ENCODE measurements at places on chromosomes 5 and 9.

- DNase-seq = no peak
Measured at GRCh38 chr9:90271707-90272106, 370.9 kb downstream of the DIRAS2 start.

- DNase-seq = no peak
Measured at GRCh38 chr5:11030671-11031070, 269.6 kb upstream of the DAP start.

- no peak for DNase-seq
Measured at GRCh38 chr9:126456441-126457174, 130.0 kb downstream of the MVB12B start.

DNA sequence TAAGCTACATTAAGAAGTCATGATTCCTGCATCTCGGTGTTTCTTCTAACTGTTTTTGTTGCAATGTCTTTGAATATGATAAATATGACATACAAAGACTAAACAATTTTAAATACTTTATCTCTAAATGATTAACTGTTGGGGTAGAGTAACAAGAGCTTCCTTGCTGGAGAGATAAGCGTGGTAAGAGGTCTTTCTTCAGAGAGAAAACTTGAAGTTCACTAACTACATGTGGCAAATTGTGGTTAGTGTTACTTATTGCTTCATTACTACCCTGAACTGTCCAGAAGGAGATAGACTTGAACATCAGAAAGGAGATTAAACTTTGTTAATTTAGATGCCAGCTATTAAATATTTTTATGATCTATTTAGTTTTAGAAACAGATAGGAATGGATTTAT lies 7.0 kb upstream of the ARSB start:
- DNase-seq = no peak

DNA sequence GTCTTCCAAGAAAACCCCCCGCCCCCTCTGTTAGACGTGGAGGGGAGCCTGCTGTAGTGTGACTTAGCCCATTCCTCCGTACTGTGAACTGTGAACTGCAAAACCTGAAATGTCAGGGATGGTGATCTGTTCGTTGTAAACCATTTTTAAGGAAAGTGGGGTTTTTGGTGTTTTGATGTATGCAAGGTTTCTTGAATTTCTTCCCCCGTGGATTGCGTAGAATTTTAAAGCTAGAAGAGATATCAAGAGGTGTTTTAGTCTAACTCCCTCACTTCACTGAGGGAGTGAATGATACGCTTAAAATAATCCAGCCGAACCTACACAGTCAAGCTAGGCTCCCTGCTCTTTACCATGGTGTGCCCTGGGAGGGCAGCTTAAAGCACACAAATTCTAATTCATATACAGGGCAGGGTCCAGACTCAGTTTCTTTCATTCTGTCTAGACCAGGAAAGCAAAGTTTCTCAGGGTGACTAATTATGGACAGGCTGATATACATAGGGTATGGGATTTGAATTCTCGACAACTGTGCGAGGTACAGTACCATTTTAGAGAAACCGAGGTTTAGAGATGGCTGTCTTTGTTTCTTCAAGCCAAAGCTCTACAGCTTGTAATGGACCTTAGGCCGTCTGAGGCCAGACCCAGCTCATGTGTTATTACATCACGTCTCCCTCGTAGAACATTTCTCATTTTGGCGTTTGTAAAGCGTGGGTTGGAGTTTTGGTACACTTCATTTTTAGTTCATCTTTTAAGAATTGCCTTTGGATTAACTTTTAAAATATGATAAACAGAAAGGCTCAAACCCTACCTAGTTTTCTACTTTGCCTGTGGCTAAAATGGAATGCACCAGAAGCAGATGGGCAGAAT lies 2.7 kb downstream of the PTGER4 start:
- no peak for DNase-seq

- DNase-seq = no peak
Measured at GRCh38 chr5:32445287-32445758, 783 bp upstream of the ZFR start.

DNA sequence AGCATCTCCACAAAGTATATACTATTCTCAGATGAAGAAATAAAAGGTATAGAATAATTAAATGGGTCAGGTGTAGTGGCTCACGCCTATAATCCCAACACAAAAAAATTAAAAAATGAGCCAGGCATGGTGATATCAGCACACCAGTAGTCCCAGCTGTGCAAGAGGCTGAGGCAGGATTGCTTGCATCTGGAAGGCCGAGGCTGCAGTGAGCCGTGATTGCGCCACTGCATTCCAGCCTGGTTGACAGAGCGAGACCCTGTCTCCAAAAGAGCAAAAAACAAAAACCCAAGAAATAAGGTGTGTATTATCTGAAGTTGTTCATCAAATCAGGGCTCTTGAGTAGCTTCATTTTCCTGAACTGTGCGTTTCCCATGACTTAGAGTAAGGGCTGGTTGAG lies 83.2 kb upstream of the MYO10 start:
- DNase-seq = no peak

DNA sequence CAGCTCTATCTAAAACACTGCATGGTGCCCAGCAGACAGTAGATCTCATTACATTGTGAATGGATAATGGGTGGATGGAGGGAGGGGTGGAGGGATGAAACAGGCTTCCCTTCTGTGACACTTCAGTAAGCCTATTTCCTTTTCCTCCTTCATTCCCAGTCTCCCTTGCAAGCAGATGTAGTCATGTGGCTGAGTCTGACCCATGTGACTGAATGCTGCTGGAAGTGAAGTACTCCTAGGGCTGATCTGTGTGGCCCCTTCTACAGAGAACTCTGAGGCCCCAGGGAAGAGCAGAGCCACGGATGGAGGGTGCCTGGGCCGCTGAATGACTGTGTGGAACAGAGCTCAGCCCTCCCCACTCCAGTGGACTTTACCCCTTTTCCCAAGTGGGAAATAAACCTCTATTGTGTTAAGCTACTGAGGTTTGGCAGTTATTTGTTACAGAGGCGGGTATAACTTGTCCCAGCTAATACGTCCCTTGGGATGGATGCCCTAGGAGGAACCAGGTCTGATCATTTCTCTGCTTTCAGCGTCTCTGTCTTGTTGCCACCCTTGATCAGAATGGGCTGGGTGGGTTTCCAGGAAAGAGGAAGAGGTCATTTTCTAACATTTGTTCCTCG lies 176.1 kb upstream of the MVB12B start:
- no peak for DNase-seq

DNA sequence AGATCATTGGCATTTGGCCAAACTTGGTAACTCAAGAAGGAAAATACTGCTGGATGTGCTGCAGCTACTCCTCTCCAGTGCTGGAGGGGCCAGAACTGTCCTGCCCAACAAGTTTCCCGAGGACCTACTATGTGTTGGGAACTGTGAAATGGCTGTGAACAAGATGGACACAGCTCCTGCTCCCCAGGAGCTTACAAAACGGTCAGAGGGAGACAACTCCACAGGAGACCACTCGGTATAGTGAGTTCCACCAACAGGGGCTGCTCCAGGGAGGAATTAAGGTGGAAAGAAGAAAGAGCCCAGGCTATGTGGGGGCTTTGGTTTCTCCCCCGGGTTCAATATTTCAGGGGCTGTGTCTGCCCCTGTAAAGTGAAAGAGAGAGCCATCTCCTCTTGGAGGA lies 78.8 kb downstream of the GNA14 start:
- DNase-seq = no peak

DNA sequence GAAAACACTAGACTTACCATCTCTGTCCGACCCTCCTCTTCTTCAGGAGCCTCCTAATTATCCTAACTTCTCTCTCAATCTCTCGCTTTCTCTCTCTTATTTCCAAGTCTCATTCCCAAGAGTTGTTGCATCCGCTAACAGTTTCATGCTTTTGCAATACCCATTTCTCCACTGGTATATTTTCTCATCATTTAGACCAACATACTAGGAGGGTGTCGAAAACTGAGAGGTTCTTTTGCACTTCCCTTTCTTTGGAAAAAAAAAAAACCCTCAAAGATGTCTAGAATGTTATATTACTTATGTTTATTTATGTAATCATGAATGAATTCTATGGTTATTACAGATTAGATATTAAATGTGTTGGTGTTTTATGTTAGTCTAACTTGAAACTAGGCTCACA lies 35.9 kb downstream of the SPZ1 start:
- DNase-seq = no peak

- no peak for DNase-seq
Measured at GRCh38 chr9:105901514-105902109, 207.3 kb downstream of the TMEM38B start.

- peak; percentile 28 for DNase-seq
Measured at GRCh38 chr5:146877783-146878475, 628 bp downstream of the PPP2R2B start.

GRCh38 chr9:3398232-3398648 lies 127.6 kb downstream of the RFX3 start:
- no peak for DNase-seq

DNA sequence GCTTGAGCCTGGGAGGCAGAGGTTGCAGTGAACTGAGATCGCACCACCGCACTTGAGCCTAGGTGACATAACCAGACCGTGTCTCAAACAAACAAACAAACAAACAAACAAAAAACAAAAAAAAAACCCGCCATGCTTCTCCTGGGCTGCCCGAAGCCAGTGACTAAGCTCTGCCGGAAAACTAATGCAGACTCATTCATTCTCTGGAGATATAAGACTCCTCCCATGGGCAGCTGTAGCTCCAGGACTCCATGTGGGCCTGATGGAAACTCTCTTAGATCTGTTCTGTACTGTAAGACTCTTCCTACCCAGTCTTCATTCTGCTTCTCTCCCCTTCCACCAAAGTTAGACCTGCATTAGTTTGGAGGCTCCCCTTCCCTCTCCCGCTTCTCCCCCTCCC lies 11.1 kb downstream of the GLDC start:
- no peak for DNase-seq

GRCh38 chr5:65696892-65697291 lies 25.0 kb downstream of the SGTB start:
- DNase-seq = no peak

GRCh38 chr9:132646726-132647125 lies 23.1 kb downstream of the DDX31 start:
- DNase-seq = no peak

GRCh38 chr9:1952001-1952400 lies 63.1 kb upstream of the SMARCA2 start:
- DNase-seq = no peak

DNA sequence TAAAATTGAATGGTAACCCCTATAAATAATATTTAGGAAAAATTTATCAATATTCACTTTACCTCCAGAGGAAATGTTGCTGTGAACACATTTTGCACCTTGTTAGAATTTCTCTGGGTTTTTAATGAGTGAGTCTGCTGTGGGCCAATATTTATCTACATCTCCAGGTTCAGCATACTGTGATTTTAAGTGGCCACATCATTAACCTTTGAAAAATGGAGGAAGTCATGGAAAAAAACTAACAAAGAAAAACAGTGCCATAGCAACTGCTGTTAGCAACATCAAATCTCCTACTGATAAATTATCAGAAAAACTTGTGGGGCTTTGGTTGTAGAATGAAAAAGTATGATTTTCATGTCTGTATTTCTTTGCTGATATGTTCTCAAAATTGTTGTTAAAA lies 55.0 kb downstream of the CD180 start:
- no peak for DNase-seq

DNA sequence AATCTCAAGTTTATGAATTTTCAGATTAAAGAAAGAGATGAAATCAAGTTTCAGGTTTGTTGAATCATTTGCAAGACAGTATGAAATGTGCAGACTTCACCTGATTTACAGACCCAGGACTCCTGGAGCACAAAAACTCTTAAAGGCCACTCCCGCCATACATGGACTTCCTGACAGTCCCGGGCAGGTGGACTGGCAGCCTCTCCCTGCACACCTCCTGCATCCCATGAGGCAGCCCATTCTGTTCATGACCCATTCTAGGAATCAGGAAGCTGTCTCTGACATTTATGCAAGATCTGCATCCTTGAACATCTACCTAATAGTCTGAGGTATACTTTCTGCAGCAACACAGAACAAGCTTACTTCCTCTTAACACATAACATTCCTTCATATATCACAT lies 5.9 kb downstream of the DDX31 start:
- no peak for DNase-seq

- no peak for DNase-seq
Measured at GRCh38 chr5:64807520-64807919, 38.8 kb downstream of the CWC27 start.

DNA sequence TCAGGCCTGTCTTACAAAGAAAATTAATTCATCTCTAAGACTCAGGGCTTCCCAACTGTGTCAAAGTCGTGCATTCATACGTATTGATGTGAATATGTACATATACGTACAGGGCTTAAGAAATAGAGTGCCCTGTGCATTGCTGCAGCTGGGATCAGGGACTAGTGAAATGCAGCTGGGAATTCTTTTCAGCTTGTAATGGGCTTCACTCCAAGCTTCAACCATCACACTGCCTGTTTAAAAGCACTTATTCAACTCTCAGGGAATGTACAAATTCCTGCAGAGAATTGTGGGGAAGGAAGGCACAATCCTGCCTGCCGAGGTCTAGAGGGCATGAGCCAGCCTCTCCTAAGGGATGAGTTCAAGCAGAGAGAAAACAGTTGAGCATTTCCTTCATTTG lies 59.6 kb upstream of the MAN2A1 start:
- no peak for DNase-seq

GRCh38 chr5:179378116-179378440 lies 32.8 kb upstream of the ADAMTS2 start:
- no peak for DNase-seq

- DNase-seq = no peak
Measured at GRCh38 chr5:1197876-1198666, 3.3 kb upstream of the SLC6A19 start.

DNA sequence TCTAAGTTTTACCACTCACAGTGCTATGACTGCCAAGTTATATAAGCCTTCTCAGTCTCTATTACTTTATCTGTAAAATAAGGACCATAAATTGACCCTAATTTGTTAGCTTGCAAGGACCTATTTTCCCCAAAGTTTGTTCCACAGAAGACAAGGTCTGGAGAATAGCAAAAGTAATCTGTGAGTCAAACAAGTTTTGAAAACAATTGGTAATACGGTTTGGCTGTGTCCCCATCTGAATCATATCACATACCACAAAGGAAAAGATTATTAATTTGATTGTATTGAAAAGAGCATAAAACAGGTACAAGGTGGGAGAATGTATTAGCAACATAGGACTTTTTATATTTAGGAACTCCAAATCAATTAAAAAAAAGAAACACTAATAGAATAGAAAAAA lies 124.0 kb upstream of the TARS1 start:
- DNase-seq = no peak

DNA sequence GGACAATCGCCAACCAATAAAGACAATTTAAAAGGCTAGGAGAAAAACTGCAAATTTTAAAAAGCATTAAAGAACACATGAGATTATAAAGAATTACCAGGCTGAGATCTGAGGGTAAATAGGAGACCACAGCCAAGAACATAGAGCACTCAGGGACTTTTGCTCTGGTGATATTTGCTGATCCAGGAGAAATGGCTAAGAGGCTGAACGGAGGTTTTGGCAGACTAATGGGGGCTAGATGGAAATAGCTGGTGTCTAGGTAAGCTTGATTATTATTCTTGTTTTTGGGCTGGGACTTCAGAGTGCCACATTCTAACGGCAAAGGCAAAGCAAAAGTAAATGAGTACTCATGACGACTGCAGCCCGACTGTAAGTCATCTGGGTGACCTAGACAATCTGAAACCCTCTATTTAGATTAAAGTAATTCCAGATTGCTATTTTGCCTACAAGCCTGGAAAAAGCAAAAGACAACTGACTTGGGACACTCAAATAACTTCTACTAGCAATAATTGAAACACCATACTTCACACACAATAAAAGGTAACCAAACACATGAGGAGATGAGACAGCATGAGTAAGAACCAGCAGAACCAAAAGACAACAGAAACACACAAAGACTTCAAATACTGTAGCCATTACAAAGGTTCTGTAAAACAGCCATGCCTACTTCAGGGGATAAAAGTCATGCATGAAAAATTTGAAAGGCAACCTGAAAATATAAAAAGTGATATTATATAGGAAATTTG lies 68.8 kb downstream of the JAKMIP2 start:
- no peak for DNase-seq

Data from stimulated activated CD4-positive, alpha-beta T cell treated with anti-CD3 and anti-CD28 coated beads, Interleukin-2, amount 100 ng/mL, for 24 hours (primary cell).